Bronchial smooth muscle cell (primary cell): ENCODE measurements at places on chromosomes 3 and 15. TPM values are rescaled to one million over a fixed set of nuclear protein-coding genes. Genes with fewer than 3 reads are reported as not detected.

Gene HACL1
- total RNA-seq = 18.7 and 22.9 TPM in 2 replicates

Gene COPG1
- total RNA-seq = 338 and 376 TPM in 2 replicates

Gene SUMF1
- total RNA-seq = 53.4 and 60.7 TPM in 2 replicates

Gene CLRN1
- total RNA-seq = not detected in 2 replicates

Gene HCN4
- total RNA-seq = under 0.01 TPM in 1 of 2 replicates, not detected in the other

Gene FGF7
- total RNA-seq = 393 and 762 TPM in 2 replicates

Gene PLSCR4
- 13.8 and 25.5 TPM in 2 replicates for total RNA-seq

Gene CCDC191
- 1.7 and 2.7 TPM in 2 replicates for total RNA-seq

Gene IQCF2
- total RNA-seq = not detected in 2 replicates

Gene CACNA1D
- 0.32 and 0.34 TPM in 2 replicates for total RNA-seq

Gene USP4
- total RNA-seq = 24.3 and 27.4 TPM in 2 replicates

Gene SHISA5
- total RNA-seq = 91.1 and 113 TPM in 2 replicates

Gene FEZF2
- not detected in 2 replicates for total RNA-seq

Gene ESYT3
- 0.16 TPM in 1 of 2 replicates, not detected in the other for total RNA-seq

Gene DNAJB11
- 21.9 and 37.7 TPM in 2 replicates for total RNA-seq

Gene CADPS
- total RNA-seq = 2.4 and 19.2 TPM in 2 replicates

Gene TRH
- not detected in 2 replicates for total RNA-seq

Gene ITIH1
- not detected in 2 replicates for total RNA-seq
